ENCODE measurements at places on chromosomes 12 and 14.
A peak's percentile ranks its signal among the peaks of the same experiment; 100 is the strongest.

DNA sequence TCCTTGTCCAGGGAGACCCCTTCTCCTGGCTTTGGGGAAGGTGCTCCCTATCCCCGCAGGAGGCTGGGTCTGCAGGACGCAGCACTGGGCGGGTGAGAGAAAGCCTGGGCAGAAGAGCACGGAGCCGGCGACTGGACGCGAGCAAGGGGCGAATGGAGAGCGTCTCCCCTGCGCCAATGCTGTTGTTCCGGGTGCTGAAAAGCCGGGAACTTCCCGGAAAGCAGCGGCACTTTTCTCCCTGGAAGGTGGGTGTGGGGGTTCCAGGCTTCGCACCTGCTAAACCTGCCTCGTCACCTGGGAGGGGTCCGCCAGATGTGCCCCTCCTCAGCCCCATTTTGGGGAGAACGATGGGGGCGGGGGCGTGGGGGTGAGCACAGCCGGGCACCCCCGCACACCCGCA is 417.1 kb upstream of the TMTC1 start:
- no peaks in the 10 kb centered on the region for H3K36me3 ChIP-seq
- no peak for DNase-seq
- peak overlapping the region; percentile 67 for H3K4me3 ChIP-seq
- H3K27ac ChIP-seq: no peak overlapping the region

- H3K27me3 ChIP-seq: no peaks in the 10 kb centered on the region
- DNase-seq: no peak
- no peak overlapping the region for H3K4me3 ChIP-seq
- no peaks in the 10 kb centered on the region for H3K36me3 ChIP-seq
These were observed 348.5 kb upstream of the RGS6 start for GRCh38 chr14:71583705-71584104.

GRCh38 chr12:97899956-97900355 is 437.4 kb downstream of the RMST start:
- no peak for DNase-seq
- no peak overlapping the region for H3K27ac ChIP-seq
- no peak overlapping the region for H3K4me3 ChIP-seq
- no peaks in the 10 kb centered on the region for H3K27me3 ChIP-seq
- no peaks in the 10 kb centered on the region for H3K36me3 ChIP-seq

GRCh38 chr14:74982661-74983060 is 20.1 kb upstream of the EIF2B2 start:
- no peaks in the 10 kb centered on the region for H3K27me3 ChIP-seq
- no peak overlapping the region for H3K4me3 ChIP-seq
- H3K4me1 ChIP-seq: peaks cover 25% of the 10 kb centered on the region
- H3K27ac ChIP-seq: peak overlapping the region; percentile 95

DNA sequence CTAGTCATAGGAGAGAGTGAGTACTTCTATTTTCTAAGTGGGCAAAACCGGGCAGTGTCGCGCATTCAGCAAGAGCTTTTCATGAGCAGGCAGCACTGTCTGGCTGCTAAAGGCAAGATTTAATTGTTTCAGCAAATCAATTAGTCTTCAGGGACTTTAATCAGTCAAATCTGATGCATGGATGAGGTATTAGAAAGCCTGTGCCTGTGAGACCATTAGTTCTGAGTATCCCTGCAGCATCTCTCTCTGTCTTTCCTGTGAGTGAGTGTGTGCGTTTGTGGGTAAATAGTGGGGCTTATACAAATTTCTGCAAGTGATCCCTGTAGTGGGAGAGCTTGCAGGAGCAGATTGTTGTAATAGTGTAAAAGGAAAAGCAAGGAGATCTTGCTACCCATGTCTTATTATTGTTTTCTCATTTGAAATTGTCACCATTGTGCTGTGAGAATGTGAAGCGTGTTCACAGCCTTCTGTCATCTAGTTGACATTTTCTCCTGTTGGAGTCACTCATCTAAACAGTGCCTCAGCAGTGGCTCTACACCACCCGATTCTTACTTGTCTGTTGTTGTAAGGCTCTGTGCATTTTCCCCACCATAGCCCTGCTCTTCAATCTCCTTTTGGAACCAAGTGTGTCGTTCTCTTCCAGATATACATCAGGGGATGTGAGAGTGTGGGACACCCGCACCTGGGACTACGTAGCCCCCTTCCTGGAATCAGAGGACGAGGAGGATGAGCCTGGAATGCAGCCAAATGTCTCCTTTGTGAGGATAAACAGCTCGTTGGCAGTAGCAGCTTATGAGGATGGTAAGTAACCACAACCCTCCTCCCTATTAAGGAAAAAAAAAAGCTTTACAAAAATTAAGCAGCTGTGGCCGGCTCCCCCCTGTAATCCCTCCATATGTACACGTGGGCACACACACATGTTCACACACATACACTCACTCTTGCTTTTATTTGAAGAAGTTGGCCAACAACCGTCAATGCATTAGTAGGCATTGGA is 53.6 kb downstream of the FBXW8 start:
- no peaks in the 10 kb centered on the region for H3K4me1 ChIP-seq
- H3K27me3 ChIP-seq: no peaks in the 10 kb centered on the region
- no peak for DNase-seq

DNA sequence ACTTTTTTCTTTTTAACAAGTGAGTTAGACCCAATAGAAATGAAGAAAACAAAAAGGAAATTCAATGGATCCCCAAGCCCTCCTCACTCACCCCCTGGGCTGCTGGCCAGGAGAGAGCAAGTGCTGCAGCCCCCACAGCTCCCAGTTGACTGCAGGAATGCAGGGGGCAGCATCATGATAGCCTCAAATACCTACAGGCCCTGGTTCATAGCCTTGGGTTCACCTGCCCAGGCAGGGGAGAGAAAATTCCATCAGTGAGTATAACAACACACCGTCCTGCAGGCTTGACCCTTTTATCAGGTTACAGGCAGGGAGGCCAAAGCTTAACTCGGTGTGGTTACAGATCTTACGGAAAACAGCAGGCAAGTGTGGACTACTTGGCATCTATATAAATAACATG is 76.3 kb downstream of the PHLDA1 start:
- DNase-seq: no peak
- H3K4me3 ChIP-seq: no peak overlapping the region
- H3K27me3 ChIP-seq: no peaks in the 10 kb centered on the region
- peaks cover 12% of the 10 kb centered on the region for H3K4me1 ChIP-seq
- no peak overlapping the region for H3K27ac ChIP-seq

DNA sequence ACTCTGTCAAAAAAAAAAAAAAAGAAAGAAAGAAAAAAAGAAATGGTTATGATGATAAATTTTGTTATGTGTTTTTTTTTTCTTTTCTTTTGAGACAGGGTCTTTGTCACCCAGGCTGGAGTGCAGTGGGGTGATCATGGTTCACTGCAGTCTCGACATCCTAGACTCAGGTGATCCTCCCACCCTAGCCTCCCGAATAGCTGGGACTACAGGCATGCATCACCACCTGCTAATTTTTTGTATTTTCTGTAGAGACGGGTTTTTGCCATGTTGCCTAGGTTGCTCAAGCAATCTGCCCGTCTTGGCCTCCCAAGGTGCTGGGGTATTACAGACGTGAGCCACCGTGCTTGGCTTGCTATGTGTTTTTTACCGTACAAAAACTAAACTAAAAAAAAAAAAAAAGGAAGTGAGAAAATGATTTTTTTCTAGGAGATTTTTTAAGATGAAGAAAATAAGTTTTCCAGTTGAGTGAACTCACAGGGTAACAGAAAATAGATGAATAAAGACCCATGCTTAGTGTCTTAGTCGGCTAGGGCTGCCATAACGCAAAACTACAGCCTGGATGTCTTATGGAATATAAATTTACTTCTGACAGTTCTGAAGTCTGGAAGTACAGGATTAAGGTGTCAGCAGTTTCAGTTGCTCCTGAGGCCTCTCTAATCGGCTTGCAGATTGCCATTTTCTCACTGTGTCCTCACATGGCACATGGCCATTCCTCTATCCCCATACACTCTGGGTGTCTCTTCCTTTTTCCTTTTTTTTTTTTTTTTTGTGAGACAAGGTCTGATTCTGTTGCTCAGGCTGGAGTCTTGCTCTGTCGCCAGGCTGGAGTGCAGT is 13.2 kb upstream of the APOF start:
- no peak overlapping the region for H3K4me3 ChIP-seq
- H3K36me3 ChIP-seq: no peaks in the 10 kb centered on the region
- no peaks in the 10 kb centered on the region for H3K27me3 ChIP-seq

DNA sequence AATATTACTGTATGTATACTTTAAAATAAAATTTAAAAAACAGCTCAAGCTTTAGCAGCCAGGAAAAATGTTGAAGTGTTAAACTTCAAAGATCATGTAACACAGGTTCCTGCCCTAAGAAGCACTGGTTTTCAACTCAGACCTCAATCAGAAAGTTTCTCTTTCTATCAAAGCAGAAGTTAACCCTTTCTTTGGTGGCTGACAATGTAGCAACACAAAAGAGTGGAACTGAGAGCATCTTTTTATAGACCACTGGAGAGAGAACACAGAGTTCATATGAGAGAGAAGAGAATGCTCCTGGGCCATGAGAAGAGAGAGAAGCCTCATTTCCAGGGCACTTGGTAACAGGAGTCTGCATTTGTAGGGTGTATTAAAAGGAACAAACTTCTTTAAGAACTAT is 42.2 kb upstream of the KTN1 start:
- no peaks in the 10 kb centered on the region for H3K36me3 ChIP-seq
- H3K27ac ChIP-seq: no peak overlapping the region
- no peak overlapping the region for H3K4me3 ChIP-seq
